Mucosa of gallbladder (tissue), 1 donor: ENCODE measurements at places on chromosomes 16 and 17.

- no peak for DNase-seq
These were observed 26.2 kb downstream of the BMERB1 start for GRCh38 chr16:15460601-15461000.

GRCh38 chr16:71412270-71413160 lies 29.3 kb downstream of the TLE7 start:
- DNase-seq = peak; percentile 77

- DNase-seq = no peak
These were observed 6.0 kb downstream of the PRKAR1A start for GRCh38 chr17:68518063-68518815.

DNA sequence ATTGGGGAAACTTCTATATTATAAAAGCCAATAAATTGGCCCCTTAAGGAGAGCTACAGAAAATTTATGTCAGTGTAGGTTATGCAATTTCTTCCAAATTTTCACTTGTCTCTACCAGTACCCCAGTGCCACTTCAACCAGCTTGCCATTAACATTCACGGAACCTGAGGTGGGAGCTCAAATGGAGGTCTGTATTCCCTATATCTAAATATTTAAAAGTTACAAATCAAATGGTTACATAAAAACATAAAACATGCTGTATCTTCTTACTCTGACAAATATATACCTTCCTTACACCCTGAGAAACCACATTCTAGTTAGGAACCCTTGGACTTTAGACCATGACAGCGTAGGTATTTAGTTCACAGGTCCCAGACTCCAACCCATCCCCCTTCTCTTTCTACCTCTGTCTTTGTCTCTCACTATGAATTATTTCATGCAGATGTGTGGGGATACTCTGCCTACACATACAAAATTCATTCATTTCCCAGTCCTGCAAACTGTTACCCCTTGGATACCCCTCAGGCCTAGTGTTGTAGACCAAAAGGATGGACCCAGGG lies 127.8 kb upstream of the PMFBP1 start:
- DNase-seq = no peak

GRCh38 chr16:20566864-20567263 lies 9.3 kb downstream of the ACSM2B start:
- no peak for DNase-seq

DNA sequence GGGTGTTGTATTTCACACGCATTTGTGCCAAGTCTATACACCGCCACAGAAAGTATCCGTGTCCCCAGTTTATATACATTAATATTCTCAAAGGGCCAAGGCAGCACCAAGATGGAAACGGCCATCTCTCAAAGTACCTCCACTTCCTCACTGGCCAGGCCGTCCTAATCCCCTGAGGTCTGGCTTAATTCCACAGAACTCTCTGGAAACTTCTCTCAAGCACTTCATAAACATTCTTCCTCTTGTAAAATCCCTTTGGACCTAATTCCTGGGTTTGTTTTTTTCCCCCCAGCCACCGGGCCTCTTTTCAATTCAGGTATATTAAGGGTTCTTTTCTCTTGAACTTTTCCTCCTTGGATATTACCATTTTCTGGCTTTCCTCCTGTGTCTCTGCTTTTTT lies 5.1 kb upstream of the ERN1 start:
- DNase-seq = peak; percentile 6

- no peak for DNase-seq
These were observed 141.1 kb downstream of the MRM1 start for GRCh38 chr17:36742267-36743000.

DNA sequence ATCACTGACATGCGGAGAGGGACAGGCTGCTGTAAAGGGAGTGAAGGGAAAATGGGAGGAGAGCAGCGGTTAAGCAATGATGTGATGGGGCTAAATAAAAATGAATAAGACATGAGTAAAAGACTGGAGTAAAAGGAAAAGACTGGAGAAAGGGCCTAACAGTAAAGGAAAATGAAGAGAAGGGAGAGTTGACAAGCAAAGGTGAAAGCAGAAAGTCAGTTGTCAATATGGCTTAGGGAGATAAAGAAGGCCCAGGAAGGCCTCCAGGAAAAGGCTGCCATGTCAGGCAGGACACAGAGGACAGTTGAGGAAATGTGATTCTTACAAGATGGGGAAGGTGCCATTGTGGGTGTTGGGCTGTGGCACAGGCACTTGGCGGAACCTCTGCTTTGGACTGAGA lies 98.9 kb upstream of the AMZ2 start:
- DNase-seq = no peak

DNA sequence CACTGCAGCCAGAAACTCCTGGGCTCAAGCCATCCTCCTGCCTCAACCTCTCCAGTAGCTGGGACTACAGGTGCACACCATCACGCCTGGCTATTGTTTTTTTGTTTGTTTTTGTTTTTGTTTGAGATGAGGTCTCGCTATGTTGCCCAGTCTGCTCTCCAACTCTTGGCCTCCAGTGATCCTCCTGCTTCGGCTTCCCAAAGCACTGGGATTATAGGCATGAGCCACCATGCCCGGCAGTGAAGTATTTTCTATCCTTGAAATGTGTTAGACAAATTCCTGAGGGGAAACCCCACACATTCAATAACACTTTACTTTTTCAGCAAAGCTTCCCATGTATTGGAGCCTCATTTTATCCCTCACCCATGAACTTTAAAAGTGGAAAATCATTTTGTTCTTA lies 81.2 kb upstream of the KIFC3 start:
- DNase-seq = no peak

DNA sequence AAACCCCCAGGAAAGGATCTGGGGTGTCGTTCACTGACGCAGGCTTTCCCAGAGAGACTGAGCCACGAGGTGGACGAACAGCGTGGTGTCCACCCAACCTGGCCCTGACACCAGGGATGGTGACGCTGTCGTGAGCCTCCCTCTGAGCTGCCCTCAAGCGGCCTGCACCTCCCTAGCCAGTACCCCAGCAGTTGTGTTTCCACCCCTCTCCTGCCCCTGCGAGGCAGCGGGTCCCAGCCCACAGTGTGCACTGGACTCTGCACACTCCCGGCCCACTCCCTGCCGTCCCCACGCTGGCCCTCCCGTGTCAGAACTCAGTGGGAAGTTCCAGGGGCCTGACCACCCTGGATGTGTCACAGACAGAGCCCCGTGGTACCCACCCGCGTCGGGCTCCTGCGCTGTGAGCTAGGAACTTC lies 39.8 kb downstream of the CBFA2T3 start:
- DNase-seq = no peak

- DNase-seq = no peak
These were observed 6.0 kb upstream of the CCL3 start for GRCh38 chr17:36095992-36096391.

GRCh38 chr17:36816907-36817288 lies 120.4 kb upstream of the LHX1 start:
- no peak for DNase-seq

DNA sequence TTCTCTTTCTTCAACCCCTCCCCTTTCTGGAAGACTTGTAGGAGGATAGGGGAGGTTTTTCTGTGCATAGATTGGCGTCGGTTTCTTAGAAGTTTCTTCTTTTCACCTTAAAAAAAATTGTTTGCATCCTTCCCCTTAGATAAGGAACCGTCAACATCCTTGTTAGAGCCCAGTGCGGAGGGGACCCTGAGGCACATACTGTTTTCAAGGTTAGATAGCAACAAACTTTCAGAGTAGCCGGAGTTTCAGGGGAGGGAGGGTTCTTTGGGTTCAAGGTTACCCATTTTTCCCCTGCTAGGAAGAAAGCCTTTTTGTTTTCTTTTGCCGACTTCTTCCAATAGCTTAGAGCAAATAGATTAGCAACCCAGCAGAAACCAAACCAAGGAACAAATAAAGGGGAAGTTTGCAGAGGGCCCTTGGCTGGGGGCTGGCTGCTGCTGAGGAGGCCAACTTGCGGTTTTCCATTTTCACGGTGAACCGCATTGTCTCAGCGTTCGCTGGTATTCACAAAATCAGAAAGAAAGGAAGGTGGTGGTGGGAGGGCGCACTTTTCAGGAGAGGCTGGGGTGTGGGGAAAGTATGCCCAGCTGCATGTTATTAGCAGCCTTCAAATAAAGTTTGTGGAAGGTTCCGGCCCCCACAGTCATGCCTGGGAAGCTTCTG lies 28.8 kb downstream of the MSI2 start:
- no peak for DNase-seq

DNA sequence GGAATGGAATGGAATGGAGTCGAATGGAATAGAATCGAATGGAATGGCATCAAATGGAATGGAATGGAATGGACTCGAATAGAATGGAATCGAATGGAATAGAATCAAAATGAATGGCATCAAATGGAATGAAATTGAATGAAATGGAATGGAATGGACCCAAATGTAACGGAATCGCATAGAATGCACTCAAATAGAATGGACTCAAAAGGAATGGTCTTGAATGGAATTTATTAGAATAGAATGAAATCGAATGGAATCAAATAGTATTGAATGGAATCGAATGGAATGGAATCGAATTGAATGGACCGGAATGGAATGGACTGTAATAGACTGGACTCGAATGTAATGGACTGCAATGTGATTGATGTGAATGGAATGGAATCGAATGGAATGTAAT lies 501.4 kb upstream of the WSB1 start:
- no peak for DNase-seq

DNA sequence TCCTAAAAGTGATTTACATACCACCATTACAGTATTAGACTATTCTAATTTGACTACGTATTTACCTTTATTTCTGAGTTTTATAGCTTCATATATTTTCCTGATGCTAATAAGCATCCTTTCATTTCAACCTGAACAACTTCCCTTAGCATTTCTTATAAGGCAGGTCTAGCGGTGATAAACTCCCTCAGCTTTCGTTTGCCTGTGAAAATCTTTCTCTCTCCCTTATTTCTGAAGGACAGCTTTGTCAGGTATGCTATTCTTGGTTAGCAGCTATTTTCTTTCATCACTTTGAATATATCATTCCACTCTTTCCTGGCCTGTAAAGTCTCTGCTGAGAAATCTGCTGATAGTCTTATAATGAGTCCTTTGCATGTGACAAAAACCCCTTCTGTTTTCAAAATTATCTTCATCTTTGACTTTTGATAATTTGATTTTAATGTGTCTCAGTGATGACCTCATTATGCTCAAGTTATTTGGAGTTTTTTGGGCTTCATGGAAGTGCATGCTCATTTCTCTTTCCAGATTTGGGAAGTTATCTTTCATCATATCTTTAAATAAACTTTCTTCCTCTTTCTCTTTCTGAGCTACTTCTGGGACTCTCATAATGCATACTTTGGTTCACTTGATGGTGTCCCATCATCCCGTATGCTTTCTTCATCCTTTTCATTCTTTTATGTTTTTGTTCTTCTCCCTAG lies 285.4 kb upstream of the PMFBP1 start:
- DNase-seq = no peak

DNA sequence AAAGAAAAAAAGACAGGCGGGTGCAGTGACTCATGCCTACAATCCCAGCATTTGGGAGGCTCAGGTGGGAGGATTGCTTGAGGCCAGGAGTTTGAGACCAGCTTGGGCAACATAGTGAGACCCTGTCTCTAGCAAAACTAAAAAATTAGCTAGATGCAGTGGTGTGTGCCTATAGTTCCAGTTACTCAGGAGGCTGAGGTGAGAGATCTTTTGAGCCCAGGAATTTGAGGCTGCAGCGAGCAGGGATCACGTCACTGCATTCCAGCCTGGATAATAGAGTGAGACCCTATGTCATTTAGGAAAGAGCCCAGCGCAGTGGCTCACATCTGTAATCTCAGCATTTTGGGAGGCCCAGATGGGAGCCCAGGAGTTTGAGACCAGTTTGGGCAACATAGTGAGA lies 126.6 kb downstream of the CMIP start:
- no peak for DNase-seq

DNA sequence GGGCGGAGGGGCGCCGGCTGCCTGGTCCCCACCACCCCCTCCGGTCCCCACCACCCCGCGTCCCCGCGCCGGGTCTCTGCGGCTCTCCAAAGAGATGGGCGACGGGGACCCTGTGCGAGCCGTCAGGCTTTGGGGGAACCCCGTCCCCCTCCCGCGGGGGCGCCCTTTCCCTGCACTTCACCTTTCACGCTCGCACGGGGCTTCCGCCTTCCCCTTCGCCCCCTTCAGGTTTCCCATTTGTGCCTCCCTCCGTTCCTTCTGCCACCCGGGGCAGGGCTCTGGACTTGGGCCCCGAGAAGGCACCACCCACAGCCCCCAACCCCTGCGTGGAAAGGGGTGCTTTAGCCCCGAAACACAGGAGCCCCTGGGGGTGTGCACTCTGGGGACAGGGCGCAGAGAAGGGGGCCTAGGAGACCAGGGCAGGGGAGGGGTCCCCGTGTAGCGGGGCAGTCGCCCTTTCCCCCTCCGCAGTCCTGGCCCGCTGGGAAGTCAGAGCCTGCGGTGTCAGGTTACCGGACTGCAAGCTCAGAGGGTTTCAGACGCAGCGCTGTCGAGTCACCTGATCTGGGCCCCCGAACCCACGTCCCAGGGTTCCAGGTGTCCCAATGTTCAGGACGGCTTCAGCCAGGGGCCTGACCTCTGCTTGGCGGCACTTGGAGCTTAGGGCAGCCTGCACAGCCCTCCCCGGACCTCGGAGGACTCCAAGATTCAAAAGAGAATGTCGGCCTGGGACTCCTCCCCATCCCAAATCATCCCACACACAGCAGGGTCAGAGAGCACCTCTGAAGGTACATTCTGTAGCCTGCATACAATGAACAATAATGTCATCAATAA lies 6.7 kb upstream of the CCDC92B start:
- DNase-seq = no peak

DNA sequence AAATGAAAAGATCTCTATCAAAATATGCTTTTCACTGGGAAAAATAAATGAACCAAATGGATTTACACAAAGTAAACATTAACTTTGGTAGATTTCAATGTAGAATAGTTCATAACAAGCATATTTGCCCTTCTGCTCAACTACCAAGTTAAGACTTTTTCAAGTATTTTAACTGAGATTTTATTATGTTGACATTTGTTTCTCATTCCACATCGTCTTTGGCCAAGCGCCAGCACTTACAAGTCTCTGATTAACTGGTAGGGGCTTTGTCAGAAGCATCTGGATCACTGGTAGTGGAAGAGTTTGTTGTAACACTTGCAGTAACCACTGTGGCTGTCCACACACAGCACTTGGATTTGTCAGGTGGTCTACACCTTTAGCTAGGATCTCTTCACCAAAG lies 22.9 kb downstream of the SLFN12L start:
- no peak for DNase-seq

DNA sequence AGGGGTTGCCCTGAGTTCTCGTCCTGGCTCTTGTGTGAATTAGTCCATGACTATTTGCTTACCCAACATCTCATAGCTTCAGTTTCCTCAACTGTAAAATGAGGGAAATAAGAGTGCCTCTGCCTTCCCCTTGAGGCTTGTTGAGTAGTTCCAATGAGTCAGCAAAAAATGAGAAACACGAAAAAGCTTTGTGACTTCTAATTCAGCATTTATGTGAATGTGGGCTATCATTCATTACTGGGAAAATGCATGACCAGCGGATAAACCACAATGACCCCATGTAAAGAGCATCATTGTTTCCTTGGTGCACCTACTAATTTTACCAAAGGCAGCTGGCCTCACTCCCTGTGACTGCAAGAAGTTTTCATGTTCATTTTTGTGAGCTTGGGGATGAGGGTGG lies 374.6 kb upstream of the HSBP1 start:
- no peak for DNase-seq
